Naive thymus-derived CD4-positive, alpha-beta T cell (primary cell): ENCODE measurements at places on chromosomes 4 and X. TPM values are rescaled to one million over a fixed set of nuclear protein-coding genes. Genes with fewer than 3 reads are reported as not detected.

KCND1 gene
- 4.3 and 5.8 TPM in 2 replicates for total RNA-seq

IDS gene
- total RNA-seq = 317 TPM

SERPINA7 gene
- total RNA-seq = not detected

ARSD gene
- 2.2 and 3.1 TPM in 2 replicates for total RNA-seq

PGAM4 gene
- not detected for total RNA-seq

GRCh38 chr4:86108834-86109233, 251.0 kb downstream of the MAPK10 start:
- DNase-seq = no peak
